ELF-1 (cell line): ENCODE measurements at places on chromosomes 4 and X.

DNA sequence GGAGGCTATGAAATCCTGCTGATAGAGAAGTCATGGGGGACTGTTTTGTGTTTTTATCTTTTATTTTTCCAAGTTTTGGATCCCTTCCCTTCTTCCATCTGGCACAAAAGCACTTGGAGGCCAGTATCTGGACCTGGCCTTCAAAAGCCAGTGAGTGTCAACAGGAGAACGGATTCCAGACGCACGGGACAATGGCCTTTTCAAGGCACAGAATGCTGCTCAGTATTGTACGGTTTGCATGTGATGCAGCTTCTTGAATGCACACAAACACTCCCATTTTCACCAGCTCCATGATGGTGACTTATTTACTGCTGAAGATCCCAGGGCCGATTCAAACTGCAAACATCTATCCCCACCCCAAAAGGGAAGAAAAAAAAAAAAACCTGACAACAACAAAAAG is 145.4 kb downstream of the CPEB2 start:
- DNase-seq: no peak

DNA sequence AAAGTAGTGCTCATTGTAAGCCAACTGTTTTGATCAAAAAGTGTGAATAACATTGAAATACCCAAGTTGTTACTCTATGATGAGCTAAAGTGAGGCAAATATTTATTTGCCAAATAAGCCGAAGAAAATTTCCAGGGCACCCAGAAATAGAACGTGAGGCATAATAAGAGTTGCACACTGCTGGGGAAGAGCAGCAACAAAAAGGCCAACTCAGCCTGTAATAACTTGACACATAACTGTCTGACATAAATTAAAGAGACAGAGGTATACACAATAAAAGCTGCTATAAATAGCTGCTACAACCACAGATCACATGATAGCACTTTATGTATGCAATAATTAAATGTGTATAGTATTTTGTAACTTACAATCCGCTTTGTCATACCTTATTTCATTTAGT is 2.0 kb upstream of the ABCB7 start:
- DNase-seq: no peak

GRCh38 chr4:53477038-53477565 is 99.7 kb downstream of the FIP1L1 start:
- peak; percentile 81 for DNase-seq

- DNase-seq: no peak
Observed at GRCh38 chr4:66991521-66991920, 553.8 kb downstream of the CENPC start.

DNA sequence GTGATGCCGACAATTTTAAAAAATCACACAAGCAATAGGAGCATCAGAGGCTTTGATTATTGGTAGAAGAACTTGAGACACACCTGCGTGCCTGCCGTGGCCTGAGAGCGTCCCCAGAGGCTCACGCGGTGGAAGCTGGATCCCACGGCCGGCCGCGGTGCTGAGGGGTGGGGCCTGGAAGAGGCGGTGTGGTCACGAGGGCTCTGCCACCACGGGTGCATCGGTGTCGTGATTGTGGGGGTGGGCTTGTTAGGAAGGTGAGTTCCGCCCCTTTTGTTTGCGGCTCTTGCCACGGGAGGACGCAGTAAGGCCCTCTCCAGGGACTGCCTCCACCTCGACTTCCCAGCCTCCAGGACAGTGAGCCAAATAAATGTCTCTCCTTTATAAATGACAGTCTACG is 77.2 kb upstream of the ADRA2C start:
- DNase-seq: no peak

DNA sequence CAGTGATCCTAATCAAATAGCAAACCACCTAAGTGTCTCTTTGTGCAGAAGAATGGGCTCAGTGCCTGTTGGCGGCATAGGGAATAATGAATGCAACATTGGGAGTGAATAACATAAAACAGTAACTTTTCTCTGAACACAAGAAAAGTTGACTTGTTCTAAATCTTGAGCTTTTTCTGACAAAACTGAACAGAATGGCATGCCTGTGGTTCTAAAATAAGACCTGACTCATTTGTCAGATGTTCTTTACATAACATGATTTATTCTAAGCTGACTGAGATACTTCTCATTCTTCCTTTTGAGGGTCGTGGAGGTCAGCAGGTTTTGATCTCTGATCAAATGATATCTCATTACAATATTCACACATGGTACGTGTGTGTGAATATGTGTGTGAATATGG is 165.4 kb upstream of the WDR1 start:
- no peak for DNase-seq

DNA sequence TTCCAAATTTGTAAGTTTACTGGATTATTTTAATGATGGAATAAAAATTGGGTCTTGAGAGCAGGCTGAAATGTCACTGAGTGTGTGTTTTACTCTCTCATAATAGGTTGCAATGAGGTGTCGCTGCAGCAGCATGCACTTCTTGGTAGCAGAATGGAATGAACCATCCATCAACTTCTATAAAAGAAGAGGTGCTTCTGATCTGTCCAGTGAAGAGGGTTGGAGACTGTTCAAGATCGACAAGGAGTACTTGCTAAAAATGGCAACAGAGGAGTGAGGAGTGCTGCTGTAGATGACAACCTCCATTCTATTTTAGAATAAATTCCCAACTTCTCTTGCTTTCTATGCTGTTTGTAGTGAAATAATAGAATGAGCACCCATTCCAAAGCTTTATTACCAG is 2.6 kb downstream of the SAT1 start:
- no peak for DNase-seq

DNA sequence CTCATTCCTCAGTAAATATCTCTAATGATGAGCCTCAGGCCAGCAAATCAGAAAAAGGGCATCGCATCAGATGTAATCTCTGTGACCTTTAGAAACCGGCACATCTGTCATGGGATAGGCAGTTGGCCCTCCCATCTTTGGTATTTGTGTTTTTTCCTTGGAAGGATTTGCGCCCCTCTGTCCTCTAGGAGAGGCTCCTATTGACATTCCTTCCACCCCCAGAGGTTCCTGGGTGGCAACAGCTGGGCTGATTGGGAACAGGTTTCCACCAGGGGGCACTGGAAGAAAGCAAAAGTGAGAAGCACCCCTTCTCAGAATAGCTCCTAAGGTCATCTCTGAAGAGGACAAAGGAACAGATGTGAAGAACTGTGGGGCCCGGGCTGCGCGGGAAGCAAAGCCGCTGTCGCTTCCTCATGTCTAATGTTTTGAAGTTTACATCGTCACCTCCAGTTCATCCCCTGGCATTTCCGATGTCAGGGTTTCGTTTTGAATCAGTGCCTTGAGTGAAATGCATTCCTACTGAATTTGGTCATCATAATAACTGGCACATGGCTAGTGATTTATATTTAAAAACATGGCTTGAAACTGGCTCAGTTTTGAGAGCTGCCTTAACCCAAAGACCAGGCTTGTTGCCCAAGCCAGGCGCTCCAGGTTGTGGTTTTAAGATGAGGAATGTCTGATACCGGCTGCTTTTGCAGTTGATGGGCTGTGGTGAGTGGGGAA is 6.2 kb downstream of the TXK start:
- peak; percentile 95 for DNase-seq

- DNase-seq: no peak
Observed at GRCh38 chr4:177079327-177079726, 230.3 kb upstream of the NEIL3 start.

DNA sequence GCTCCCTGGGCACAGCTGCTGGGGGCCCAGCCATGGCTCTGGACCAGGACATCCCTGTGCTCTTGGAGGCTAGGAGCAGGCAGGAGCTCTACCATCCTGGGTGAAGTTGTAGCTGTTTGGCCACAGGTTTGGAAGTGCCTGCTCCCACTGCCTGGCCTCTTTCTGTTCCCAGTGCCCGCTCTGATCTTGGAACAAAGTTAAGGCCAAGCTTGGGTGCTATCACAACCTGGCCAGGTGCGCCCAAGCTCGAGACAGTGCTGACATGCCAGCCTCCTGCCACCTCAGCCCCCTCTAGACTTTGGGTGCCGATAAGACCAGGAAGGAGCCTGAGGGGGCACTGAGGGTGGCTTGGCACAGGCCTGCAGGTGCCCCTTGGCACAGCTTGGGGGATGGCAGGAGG is 686.1 kb upstream of the AADAT start:
- no peak for DNase-seq

DNA sequence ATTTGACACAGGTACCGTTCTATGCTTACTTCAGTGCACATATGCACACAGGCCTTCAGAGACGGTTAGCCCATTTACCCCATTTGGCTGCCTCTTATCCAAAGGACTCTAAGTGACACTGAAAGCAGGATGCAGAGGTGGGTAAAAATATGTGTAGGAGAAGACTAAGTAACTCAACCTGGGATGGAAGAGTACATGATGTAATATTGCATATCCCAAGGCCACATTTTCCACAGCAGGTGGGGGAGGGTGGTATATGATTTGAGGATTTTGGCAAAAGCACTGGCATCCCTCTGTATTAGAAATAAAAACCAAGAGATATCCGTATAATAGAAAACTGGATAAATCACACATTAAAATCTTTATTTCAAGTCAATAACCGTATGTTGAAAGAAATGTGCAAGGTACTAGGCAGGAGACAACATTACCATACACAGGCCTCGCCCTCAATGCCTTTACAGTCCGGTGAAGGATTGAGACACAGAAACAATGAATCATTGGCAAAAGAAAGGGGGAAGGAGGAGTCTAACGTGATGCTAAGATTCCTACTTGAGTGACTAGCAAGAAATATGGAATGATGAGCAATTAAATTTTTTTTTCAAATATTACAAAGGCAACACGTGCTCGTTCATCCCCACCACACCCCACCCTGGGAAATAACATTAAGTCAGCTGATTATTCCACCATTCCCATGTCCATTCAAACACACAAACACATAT is 161.0 kb upstream of the RASGEF1B start:
- DNase-seq: no peak

DNA sequence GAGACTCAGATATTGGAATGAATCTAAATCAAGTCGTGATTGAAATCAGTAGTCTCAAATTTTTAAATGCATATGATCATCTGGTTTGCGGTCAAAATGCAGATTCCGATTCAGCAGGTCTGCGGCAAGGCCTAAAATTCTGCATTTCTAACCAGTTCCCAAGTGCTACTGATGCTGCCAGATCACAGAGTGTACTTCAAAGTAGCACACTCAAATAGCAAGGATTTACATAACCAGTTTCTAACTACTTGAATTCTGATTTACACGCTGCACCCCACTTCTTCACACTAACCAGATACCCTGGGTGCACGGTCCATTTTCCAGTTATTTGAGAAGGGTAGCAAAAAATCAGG is 752 bp downstream of the MBTPS2 start:
- peak; percentile 14 for DNase-seq

GRCh38 chr4:101761405-101761804 is 29.1 kb upstream of the BANK1 start:
- peak; percentile 5 for DNase-seq

DNA sequence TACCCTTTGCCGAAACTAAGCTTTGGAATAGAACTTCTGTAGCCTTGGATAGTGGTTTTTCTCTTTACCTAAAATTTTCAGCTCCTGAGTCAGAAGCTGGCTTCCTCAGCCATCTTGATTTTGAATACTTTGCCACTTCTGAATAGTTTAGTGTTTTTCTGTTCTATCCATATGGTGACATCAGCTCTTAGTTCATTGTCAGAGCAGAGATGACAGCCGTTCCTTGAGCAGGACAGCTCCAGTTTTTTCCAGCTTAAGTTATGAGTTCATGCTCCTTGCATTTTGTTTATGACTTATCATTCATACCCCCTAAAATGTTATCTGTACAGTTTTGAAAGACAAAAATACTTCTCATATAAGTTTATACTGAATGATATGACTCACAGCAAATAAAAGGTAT is 47.8 kb downstream of the DTHD1 start:
- no peak for DNase-seq

- DNase-seq: no peak
Observed at GRCh38 chr4:158644760-158645159, 26.9 kb downstream of the C4orf46 start.

GRCh38 chr4:89906777-89907521 is 12.3 kb downstream of the MMRN1 start:
- no peak for DNase-seq

DNA sequence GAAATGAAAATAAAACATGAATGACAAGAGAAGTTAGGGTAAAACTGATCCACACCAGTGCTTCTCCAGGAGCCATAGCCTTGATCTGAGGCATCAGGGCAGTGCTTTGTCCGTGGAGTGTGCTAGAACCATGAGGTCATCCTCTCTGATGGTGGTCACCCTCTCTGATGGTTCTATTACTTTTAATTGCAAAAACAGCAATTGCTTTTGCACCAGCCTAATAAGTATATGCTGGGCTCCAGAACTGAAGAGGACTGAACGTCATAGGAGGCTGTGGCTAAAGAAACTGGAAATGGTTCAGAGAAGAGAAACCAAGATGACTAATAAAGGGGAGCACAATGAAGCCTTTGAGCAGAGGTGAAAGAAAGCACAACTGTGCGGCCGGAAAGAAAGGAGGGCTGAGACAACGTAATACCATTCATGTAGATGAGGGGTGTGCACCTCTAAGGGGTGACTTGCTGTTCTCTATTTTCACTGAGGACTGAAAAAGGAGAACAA is 17.0 kb upstream of the TMEM154 start:
- DNase-seq: no peak

DNA sequence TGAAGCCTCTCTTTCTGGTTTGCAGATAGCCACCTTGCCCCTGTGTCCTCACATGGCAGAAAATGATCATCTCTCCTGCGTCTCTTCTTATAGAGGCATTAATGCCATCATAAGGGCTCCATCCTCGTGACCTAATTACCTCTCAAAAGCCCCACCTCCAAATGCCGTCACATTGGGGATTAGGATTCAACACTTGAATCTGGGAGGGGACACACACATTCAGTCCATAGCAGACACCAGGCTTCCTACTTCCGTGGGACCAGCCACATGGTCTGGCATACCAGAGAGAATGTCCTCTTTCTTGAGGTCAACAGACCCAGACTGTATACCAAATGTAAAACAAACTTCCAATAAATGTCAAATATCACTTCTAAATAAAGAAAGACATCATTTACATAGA is 82.3 kb upstream of the S100G start:
- DNase-seq: no peak

DNA sequence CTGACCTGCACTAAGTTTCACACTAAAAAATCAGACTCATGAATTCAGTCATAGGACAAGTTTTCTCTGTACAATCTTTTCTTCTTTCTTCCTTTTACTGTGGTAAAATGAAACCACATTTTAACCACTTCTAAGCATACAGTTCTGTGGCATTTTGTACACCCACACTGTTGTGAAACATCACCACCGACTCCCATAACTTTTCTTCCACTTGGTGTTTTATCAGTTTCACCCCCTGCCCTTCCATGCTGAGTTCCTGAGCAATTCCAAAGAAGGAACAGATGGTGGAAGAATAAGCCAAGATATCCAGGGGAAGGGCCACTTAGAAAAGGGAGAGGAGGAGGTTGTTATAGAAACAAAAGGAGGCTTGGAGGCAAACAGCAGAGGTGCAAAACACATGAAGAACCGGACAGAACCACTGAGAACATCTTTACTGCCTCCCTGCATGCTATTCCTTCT is 22.6 kb downstream of the SLC25A4 start:
- no peak for DNase-seq

DNA sequence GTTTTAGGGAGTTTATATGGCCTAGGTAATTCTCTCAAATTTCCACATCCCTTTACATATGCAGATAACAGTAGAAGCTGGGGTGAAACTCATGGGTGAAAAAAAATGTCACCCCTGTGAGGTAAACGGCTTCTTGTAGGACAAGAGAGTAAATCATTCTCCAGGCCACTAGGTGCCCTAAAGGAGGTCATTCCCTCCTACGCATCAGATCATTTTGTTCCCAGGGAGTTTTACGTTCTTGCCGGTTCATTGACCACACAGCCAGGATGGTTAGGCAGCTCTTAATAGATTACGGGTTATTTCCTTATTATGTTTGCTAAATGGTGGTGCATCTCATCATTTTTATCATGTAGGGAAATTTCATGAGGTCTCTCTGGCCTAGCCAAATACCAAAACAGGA is 225.8 kb upstream of the NOCT start:
- DNase-seq: no peak
